ENCODE measurements at places on chromosomes 1 and 21. TPM values are rescaled to one million over a fixed set of nuclear protein-coding genes. Genes with fewer than 3 reads are reported as not detected.

DNA sequence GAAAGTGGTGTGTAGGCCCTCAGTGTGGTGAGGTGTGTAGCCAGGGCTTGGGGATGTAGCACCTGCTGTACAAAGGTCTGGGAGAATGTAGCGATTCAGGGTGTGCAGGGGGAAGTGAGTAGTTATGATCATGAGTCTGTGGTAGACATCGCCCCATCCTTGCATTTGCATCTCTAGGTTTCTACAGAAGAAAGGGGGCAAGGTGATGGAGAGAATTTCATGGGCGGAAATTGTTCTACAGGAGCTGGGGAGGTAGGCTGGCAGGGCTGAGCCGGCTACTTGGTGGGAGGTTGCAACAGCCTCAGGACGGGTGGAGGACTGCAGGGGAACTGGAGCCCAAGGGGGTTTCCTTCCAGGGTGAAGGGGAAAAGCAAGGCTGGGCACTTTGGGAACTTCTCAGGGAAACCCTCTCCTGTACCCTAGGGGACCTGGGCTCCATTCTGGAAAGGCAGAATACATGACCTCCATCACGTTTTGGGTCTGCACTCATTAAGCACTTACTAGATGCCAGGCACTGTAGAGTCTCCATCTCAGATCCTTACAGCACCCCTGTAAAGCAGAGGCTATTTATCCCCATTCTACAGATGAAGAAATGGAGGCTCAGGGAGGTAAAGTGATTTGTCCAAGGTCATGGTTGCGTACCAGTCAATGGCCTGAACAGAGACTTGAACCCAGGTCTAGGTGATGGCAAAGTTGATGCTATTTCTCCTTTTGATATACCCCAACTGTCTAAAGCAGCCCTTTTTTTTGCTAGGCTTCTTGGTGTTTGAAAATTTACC lies 14.5 kb upstream of the TNFRSF1B start:
- DNase-seq = no peak

ADGRL2 gene
- not detected for total RNA-seq

MED8 gene
- 42.2 TPM for total RNA-seq

GRCh38 chr21:35697321-35697808 lies 363.0 kb downstream of the SETD4 start:
- DNase-seq = no peak

GRCh38 chr1:197773856-197774255 lies 1.4 kb downstream of the DENND1B start:
- no peak for DNase-seq

GRCh38 chr1:41803656-41804055 lies 115.1 kb downstream of the HIVEP3 start:
- DNase-seq = peak; percentile 48

GRCh38 chr1:19704247-19705113 lies 39.8 kb downstream of the HTR6 start:
- DNase-seq = peak; percentile 79

- no peak for DNase-seq
These were observed 44.0 kb downstream of the EIF2D start for GRCh38 chr1:206568256-206568655.

DNA sequence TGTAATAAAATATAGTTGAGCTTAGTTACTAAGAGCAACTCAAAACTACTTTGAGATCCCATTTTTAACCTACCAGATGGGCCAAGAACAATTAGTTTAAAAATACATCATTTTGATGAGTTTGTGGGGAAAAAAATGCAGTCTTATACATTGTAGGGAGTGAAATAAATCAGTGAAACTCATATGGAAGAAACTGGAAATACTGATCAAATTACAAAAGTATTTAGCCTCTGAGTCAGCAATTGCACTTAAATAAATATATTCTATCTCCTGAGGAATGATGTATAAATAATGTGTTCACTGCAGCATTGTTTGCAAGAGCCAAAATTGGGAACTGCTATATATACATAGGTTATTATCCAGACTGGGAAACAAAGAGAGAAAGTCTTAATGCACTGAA lies 4.6 kb upstream of the SMCP start:
- DNase-seq = no peak

RAP1GAP gene
- total RNA-seq = 3.7 TPM

GRCh38 chr1:67991546-67991945 lies 58.9 kb downstream of the DIRAS3 start:
- peak; percentile 10 for DNase-seq

- no peak for DNase-seq
These were observed 86.8 kb downstream of the SLC45A1 start for GRCh38 chr1:8404460-8405370.

DNA sequence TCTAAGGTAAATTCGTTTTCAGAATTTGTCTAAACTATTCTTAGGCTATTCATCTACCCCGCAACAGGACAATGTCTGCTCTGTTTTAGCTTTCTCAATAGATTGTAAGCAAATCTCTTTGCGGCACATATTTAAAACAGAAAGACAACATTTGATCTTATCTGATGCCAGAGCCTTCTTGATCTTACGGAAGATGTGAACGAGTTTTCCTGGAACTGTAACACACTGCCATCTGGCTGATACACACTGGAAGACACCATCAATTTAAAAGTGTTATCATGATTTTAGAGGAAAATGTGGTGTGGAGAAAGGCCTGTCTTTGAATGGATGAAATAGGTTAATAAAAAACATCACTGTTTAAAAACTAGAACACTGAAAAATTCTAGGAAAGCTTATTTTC lies 36.1 kb downstream of the COA6 start:
- peak; percentile 57 for DNase-seq

VTCN1 gene
- total RNA-seq = not detected

GRCh38 chr1:101158424-101158823 lies 78.4 kb upstream of the S1PR1 start:
- DNase-seq = no peak

LRRC38 gene
- total RNA-seq = not detected

- DNase-seq = no peak
These were observed 39.7 kb downstream of the NUP210L start for GRCh38 chr1:154115180-154115579.

DNA sequence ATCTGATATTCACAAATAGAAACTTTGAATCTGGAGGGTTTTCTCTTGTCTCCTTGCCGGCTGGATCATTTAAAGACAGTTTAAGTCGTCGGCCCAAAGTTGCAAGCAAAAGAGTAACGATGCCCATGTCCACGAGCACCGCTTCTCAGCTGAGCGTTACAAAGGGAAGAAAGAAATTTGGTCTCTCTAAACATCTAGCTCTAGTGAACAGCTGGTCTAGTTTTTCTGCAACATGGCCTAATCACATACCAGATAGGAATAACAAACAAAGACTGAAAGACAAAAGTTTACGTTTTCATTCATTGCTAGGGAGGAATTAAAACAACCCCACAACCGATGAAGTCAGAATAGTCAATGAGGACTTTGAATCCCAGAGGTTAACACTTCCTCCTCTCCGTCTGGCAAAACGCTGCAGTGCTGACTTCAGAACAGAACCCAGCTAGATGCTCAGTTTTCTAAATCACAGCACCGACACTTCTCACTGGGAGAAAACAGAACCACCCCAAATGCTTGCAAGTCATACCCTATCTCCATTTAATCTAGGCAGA lies 69.4 kb downstream of the NTPCR start:
- no peak for DNase-seq

UTP25 gene
- 13.5 TPM for total RNA-seq

DNA sequence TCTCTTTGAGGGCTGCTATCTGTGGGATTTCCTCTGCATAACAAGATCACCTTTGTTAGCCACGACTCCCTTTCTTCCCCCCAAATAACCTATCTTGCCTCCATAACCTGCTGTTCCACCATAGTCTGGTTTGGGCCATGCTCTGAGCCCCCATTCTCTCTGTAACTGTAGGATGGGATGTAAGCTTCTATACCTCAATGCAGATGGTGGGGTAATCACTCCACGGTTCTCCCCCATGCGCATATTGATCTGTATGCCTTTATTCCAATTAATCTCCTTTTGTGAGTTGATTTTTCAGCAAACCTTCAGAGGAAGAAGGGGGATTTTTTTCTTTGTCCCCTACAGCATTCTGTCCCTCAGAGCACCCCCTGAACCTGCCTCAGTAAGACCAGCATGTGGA lies 170.1 kb upstream of the IRF2BP2 start:
- DNase-seq = no peak

DNA sequence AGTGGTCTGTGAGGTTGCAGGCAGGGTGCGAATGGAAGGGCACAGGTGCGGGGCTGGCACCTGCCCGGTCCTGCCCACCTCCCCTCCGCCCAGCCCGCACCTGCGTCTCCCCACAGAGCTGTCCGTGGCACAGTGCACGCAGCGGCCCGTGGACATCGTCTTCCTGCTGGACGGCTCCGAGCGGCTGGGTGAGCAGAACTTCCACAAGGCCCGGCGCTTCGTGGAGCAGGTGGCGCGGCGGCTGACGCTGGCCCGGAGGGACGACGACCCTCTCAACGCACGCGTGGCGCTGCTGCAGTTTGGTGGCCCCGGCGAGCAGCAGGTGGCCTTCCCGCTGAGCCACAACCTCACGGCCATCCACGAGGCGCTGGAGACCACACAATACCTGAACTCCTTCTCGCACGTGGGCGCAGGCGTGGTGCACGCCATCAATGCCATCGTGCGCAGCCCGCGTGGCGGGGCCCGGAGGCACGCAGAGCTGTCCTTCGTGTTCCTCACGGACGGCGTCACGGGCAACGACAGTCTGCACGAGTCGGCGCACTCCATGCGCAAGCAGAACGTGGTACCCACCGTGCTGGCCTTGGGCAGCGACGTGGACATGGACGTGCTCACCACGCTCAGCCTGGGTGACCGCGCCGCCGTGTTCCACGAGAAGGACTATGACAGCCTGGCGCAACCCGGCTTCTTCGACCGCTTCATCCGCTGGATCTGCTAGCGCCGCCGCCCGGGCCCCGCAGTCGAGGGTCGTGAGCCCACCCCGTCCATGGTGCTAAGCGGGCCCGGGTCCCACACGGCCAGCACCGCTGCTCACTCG lies 23.3 kb downstream of the FTCD start:
- no peak for DNase-seq

DNA sequence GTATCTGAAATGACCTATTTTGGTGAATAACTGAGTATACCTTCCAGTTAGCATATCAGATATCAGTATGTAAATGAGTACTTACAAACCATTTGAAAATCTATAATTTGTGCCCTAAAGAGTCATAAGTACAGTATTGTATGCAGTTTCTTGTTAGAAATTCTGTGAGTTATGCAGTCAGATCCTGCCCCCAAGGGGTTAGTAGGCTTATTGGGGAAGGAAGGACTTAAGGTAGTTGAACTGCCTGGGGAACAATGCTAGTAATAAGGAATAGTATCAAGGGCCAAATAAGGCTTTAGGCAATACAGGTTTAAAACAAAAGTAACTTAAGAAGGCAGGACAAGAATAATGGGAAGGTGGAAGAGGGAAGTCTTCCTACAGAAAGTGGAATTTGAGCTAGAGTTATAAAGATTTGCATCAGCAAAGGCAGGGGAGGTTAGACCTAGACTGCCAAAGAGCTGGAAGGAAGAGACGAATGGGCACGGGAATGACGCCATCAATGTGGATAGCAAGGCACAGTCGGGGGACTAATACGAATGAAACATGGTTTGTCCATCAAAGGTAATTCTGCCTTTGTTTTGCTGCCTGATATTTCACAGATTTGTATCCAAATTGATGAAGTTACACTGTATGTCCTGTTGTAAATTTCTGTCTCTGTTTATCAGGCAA lies 182.9 kb upstream of the DPYD start:
- no peak for DNase-seq

DNA sequence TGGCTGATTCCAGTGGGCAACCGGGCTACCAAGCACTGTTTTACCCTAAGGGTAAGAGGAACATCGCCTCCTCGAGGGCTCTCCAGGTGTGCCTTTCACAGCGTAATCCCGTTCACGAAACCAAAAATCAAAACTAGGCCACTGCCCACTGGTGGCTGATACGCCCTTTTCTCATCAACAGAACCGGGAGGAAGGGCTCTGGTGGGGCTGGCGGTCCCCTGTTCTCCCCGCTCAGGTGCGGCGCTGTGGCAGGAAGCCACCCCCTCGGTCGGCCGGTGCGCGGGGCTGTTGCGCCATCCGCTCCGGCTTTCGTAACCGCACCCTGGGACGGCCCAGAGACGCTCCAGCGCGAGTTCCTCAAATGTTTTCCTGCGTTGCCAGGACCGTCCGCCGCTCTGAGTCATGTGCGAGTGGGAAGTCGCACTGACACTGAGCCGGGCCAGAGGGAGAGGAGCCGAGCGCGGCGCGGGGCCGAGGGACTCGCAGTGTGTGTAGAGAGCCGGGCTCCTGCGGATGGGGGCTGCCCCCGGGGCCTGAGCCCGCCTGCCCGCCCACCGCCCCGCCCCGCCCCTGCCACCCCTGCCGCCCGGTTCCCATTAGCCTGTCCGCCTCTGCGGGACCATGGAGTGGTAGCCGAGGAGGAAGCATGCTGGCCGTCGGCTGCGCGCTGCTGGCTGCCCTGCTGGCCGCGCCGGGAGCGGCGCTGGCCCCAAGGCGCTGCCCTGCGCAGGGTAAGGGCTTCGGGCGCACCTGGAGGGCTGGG lies at the start of gene IL6R:
Gene IL6R, plus strand, starts transcription at position 360 of the 763 bp plus-strand sequence. Its CDS starts 287 bp downstream, at position 647.
- DNase-seq = peak; percentile 42

IQCC gene
- total RNA-seq = 4.0 TPM

- no peak for DNase-seq
These were observed 234.4 kb downstream of the PTPRU start for GRCh38 chr1:29470788-29471119.

SLC9A1 gene
- total RNA-seq = 1.4 TPM

- peak; percentile 41 for DNase-seq
These were observed 1.4 kb upstream of the RGS2 start for GRCh38 chr1:192807211-192808162.

GRIK3 gene
- total RNA-seq = not detected

- DNase-seq = no peak
These were observed 76.9 kb downstream of the C1orf21 start for GRCh38 chr1:184463680-184464079.
